Brain microvascular endothelial cell (primary cell): ENCODE measurements at places on chromosomes 11 and 22.

GRCh38 chr11:44351006-44351660, 41.2 kb upstream of the ALX4 start:
- no peak for DNase-seq

DNA sequence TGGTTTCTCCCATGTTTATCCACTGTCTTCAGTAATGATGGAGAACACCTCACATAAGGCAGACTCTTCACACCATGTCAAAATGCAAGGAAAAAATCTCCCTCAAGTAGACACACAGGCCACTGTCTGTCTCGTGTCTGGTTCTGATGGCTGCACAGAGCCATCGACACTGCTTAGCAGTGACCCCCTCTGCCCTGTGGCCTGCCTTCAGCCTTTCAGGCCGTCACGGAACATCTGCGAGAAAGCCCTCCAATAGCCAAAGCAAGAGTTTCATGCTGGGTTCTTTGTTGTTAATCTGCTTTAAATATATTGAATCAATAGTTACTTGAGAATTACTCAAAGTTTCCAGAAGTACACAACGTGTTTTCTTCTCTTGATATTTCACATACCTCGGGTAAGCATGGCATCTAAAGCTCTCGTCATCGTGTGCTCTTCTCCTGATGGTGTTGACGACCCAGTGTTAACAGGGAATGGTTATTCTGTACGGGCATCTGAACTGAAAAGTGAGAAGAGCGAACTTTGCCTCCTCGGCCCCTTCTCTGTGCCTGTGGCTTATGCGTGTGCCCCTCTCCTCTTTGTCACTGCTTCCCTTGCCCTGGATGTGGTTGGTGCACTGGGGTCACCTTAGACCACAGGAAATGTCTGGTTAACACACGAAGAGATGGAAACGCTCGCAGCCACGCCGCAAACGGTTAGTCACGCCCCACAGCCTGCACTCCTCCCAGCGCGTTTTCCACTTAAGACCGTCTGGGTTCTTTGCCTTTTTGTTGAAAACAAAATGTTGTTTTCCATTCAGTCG, 33.4 kb upstream of the CTTN start:
- no peak for DNase-seq

DNA sequence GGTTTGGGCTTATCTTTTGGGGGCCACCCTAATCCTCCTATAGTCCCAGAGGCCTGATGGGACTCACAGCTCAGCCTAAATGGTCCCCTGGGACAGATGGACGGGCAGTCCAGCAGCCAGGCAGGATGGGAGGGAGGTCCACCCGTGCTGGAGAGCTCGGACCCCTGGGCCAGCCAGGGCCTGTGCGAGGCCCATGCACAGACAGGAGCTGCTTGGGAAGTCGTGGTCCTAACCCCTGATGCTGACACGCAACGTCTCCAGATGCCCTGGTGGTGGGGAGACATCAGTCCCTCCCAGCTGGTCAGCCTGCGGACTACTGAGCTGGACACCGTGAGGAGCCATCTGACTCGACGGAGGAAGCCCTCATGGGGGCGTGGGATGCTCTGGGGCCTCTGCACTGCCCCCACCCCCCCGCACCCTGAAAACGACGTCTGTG, 31.2 kb upstream of the MUC5AC start:
- DNase-seq, result no peak

DNA sequence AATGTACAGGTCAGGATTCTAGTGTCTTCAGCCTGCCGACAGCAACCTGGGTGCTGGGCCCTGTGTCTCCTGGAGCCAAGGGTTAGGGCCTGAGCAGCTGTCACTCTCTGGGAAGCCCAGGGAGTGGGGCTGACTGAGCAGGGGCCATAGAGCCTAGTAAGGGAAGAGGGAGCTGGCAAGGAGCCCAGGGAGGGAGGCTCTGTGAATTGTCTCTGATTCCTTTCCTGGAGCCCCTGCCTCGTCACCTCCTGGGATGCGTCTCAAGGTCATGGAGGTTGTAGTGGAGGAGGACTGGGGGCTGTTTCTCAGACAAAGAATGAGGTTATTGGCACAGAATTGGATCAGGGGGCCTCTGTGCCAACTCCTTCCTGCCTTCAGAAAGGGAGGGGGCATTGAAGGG, 11.8 kb downstream of the SOX10 start:
- no peak for DNase-seq

DNA sequence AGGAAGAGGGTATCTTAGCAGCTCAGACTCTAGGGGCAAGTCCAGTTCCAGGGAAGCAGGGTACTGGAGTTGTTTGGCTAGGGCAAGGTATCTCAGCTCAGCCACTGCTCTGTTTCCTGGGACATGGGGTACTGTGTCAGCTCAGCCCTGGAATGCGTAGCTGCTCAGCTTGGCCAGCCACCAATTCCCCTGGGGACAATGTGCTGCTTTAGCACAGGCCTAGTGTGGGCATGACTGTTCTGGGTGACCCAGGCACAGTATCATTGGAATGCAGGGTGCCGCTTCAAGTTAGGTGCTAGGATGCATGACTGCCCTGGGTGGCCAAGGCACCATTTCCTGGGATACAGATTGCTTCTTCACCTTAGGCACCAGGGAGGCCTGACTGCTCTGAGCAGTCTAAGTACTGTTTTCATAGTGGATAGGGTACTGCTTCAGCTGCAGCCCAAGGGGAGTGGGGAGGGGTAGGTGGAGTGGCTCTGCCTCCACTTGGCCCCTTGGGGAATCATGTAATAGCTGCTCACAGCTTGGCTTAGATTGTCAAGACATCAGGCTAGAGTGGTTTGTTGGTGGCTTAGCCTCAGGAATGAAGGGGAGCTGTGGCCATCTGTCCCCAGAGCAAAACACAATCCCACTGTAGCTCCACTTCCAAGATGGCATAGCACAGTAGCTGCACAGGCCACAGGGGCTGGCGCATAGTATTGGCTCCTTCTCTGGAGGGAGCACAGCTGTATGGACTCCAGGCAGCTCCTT, 36.0 kb downstream of the MADD start:
- DNase-seq, result peak; percentile 5

GRCh38 chr11:66858939-66859685, 2.2 kb downstream of the LRFN4 start:
- no peak for DNase-seq

DNA sequence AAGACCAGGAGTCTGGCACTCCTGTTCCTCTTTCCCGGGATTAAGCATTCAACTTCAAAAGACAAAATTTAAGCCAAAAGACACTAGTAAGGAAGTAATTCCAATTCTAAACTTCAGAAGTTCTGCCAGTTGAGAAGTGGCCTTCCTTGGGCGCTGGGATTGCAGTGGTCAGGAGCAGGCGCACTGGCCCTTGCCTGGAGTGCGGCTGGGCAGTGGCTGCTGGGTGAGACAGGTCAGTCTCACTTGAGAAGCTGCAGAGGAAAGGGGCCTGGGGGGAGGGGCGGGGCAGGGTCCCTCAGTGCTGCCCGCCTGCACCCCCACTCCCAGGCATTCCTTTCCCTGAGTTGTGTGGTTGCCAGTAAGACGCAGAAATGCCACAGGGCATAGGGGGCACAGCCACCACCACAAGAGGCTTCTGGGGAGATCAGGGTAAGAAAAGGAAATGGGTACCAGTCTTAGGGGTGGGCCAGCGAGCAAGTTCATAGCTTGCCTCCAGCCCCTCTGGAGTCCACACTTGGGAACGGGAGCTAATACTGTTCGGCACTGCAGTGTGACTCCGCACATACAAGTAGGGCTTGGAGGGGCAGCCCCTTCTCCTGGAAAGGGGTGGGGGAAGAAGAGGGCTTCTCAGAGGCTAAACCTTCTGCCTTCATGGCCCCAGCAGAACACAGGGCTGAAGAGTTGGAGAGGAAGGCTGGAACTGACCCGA, 5.5 kb downstream of the MRPL49 start:
- DNase-seq, result no peak

- DNase-seq, result no peak
These were observed 33.7 kb downstream of the OR52E1 start for GRCh38 chr11:5103066-5103465.

- DNase-seq, result no peak
These were observed 1.6 kb downstream of the CPT1A start for GRCh38 chr11:68839911-68840641.

DNA sequence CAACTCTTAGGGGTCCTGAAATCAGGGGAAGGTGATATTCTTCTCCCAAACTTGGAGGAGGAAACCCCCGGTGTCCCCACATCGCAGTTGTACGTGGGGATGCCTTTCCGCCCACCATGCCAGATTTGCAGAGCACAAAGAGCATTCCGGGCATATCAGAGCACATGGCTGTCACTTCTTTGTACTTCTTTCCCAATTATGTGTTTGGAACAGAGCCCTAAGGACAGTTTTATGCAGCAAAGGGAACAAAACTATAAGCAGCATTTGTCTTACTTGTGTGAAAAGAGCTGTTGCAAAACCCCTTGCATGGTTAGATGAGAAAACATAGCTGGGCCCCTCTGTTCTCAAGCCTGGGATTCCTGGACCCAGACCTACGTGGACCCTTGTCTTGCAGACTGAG, 41.2 kb downstream of the NTM start:
- no peak for DNase-seq

DNA sequence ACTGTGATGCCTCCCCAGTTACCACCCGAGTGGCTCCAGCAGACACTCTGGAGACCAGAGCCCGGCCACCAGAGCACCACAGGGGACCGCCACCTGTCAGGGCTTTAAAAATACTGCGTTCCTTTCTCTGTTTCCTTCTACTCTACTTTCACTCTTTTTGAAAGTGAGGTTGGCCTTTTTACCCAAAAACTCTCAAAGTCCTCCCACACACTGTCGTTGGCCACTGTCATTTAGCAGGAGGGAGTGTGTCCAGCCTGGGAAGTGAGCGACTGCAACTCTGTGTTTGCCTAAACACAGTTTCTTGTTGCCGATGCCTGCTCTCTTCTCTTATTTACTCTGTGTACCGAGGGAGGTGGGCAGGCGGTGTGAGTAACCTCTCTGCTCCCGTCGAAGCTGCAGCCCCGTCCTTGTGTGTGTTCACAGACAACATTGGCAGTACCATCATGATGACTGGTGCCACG, 90.8 kb upstream of the CLDN5 start:
- DNase-seq, result no peak

GRCh38 chr11:65078151-65078550, 5.7 kb downstream of the CDCA5 start:
- DNase-seq, result peak; percentile 32

DNA sequence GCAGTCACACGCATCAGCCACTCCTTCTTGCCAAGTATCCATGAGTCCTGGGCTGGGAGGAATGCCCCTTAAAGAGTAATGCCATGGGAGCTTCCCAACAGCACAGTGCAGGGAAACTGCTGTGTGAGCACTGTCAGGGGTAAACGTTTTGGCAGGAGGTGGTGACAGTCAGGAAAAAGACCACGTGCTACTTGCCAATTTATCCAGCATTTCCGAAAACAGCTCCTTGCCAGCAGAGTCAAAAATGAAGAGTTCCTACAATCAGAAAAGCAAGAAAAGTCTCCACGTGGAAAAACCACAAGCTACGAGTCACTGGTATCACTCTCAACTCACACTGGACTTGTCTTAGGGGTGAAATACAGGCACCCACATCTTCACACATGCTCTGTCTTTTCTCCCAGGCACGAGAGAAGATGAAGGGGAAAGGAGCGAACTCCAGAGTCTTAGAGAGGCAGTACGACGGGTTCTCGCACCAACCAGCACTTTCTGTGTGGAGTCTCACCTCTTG, 9.9 kb downstream of the IFT27 start:
- DNase-seq, result no peak

DNA sequence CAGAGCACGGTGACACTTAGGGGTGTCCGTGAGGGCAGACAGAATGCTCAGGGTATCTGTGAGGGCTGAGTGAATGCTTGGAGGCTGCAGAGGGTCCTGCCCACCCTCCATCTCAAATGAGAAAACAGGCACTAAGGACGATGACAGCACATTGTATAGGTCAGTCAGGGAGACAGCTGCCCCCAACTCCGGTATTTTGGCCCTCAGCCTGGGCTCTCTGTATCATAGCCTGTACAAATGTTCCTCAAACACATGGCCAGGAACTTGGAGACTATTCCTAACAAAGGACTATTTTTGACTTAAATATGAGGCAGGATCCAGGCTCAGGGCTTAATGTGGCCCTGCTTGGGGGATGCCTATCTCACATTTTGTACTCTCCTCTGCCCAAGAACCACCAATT, 145.4 kb downstream of the OPCML start:
- no peak for DNase-seq

DNA sequence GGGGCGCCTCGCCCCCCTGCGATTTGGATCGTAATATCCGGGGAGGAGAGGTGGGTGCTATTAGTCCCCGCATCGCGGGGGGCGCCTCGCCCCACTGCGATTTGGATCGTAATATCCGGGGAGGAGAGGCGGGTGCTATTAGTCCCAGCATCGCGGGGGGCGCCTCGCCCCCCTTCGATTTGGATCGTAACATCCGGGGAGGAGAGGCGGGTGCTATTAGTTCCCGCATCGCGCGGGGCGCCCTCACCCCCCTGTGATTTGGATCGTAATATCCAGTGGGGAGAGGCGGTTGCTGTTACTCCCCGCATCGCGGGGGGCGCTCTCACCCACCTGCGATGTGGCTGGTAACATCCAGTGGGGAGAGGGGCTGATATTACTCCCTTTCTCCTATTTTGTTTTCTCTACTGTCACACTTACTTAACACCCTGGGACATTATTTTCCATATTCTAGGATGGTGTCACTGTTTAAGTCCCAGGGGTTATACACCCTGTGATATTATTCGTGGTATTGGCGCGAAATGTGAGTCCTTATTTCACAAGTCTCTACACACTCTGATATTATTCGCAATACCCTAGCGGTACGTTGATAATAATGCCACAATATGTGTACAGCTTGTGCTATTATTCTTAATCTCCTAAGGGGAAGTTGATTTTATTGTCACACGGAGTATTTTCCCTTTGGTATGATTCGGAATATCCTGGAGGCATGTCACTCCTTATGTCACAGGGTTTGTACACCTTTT, 57.8 kb upstream of the ALDH3B2 start:
- DNase-seq, result no peak

DNA sequence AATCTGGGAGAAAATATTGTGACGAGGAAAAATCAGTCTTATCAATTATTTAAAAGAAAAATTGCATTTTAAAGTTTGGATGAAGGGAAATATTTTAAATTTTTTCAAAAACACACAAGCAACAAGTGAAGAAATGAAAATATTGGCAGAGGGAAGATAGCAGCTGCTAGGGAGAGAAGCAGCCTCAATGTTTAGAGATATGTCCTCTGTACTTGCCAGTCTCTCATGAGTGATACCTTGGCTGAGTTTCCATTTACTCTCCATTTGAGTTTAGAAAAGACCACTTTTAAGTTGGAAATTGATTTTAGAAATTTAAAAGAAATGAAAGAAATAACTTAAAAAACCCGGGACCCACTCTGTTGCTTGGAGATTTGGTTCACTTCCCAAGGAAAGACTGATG, 88.6 kb upstream of the DBX1 start:
- DNase-seq, result no peak

DNA sequence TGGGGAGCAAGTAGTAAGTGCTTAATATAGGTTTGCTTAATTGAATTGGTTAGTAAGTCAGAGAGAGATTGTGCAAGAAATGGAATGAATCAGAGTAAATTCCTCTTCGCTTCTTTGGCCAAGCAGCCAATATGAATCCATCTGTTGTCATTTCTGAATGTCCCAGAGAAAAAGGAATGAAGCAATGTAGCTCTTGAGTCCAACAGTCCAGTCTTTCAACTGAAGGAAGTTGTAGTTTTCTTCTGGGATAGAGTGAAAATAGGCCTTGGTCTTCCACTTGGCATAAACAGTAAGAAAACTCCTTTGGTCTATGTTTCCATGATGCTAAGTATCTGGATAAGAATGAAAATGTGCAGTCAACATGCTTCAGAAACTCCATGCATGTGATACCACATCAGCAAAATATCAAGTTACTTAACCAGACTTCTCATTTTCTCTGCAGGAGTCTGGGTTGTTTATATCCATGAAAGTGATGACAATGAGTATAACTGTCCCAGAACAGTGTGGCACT, 1.8 kb upstream of the FIBIN start:
- DNase-seq, result peak; percentile 71

- peak; percentile 51 for DNase-seq
These were observed 49.0 kb upstream of the CYP2D6 start for GRCh38 chr22:42179616-42180015.
